ENCODE measurements at places on chromosomes 1 and 21. TPM values are rescaled to one million over a fixed set of nuclear protein-coding genes. Genes with fewer than 3 reads are reported as not detected.

Gene C2CD4D
- not detected for total RNA-seq

Gene TRIM46
- total RNA-seq = 2.5 TPM

Gene SH2D2A
- total RNA-seq = not detected

Gene SH3D21
- total RNA-seq = 1.8 TPM

Gene SLC44A5
- total RNA-seq = 0.09 TPM

Gene PDPN
- 102 TPM for total RNA-seq

Gene ITLN2
- total RNA-seq = not detected

Gene GPBP1L1
- 62.7 TPM for total RNA-seq

Gene NUP210L
- total RNA-seq = 0.18 TPM

Gene CBR3
- total RNA-seq = 8.6 TPM

Gene EPHA10
- total RNA-seq = not detected

Gene ZFYVE9
- 28.6 TPM for total RNA-seq

Gene RNF186
- not detected for total RNA-seq

Gene GPR161
- 11.8 TPM for total RNA-seq

Gene KIF26B
- 25.8 TPM for total RNA-seq

Gene CYYR1
- total RNA-seq = not detected

Gene AVPR1B
- total RNA-seq = not detected

Gene TMIGD3
- not detected for total RNA-seq

Gene SLC25A34
- total RNA-seq = 0.37 TPM

Gene GRHL3
- not detected for total RNA-seq

Gene CASZ1
- total RNA-seq = under 0.01 TPM

Gene GSTM3
- 220 TPM for total RNA-seq

Gene PLEKHO1
- 64.1 TPM for total RNA-seq

Gene PSMA5
- total RNA-seq = 39.1 TPM

Gene RSPO1
- 0.74 TPM for total RNA-seq

Gene TTC13
- total RNA-seq = 15.8 TPM

Gene TAL1
- under 0.01 TPM for total RNA-seq

Gene SLC26A9
- not detected for total RNA-seq
